NCI-H748 treated with DMSO at 0.1 percent for 48 hours (cell line): ENCODE measurements at places on chromosomes 2 and 18.
A peak's percentile ranks its signal among the peaks of the same experiment; 100 is the strongest.

GRCh38 chr2:42493468-42494354 is at the start of gene KCNG3:
Gene KCNG3 (minus strand): TSS chr2:42493982. CDS start chr2:42493501, 481 bp downstream.
- peak; percentile 19 for DNase-seq

GRCh38 chr18:35089382-35089781 is 48.2 kb downstream of the MAPRE2 start:
- no peak for DNase-seq

DNA sequence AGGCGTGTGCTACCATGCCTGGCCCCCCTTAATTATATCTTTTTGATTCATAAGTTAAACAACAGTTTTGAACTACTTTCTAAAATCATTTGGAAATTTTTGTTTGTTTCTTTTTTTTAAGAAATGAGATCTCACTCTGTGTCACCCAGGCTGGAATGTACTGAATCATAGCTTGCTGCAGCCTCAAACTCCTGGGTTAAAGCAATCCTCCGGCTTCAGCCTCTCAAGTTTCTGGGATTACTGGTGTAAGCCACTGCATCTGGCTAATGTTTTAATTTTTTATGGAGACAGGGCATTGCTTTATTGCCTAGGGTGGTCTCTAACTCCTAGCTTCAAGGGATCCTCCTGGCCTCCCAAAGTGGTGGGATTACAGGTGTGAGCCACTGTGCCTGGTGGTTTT is 71.5 kb downstream of the BABAM2 start:
- DNase-seq: no peak

- DNase-seq: no peak
Observed at GRCh38 chr2:1771626-1772280, 27.4 kb upstream of the PXDN start.
